T-helper 17 cell (primary cell): ENCODE measurements at places on chromosomes 12 and 14.

- no peak for DNase-seq
Observed at GRCh38 chr12:57489157-57489641, 1.3 kb downstream of the MARS1 start.

GRCh38 chr12:12909228-12909994 is 18.0 kb downstream of the GPRC5A start:
- DNase-seq, result no peak

GRCh38 chr12:4144676-4145075 is 128.9 kb upstream of the CCND2 start:
- no peak for DNase-seq

DNA sequence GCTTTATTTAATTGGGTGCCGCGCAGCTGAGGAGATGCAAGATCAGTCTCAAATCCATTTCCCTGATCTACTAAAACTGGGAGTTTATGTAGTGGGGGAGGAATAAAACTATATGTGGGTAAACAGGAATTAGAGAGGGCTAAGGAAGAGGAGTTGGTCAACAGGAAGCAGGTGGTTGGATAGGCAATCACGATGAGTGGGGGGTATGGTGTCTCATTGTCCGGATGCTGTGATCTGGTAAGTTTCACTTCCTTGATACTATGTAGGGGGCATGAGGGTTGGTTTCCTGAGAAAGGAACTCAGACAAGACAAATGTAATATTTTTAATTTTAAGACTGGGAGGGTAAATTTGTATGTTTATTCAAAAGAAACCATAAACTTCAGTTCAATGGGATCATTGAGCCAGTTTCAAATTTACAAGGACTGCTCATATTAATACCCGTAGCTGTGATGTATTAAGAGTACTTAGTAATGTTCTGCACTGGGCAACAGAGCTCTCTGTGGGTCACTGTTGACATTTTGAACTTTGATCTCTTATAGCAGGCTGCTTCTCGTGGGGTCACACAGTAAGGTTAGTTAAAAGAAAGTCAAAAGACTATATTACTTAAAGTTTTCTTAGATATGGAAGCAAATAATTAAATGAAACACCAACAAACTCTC is 786.2 kb upstream of the FBXO33 start:
- no peak for DNase-seq

DNA sequence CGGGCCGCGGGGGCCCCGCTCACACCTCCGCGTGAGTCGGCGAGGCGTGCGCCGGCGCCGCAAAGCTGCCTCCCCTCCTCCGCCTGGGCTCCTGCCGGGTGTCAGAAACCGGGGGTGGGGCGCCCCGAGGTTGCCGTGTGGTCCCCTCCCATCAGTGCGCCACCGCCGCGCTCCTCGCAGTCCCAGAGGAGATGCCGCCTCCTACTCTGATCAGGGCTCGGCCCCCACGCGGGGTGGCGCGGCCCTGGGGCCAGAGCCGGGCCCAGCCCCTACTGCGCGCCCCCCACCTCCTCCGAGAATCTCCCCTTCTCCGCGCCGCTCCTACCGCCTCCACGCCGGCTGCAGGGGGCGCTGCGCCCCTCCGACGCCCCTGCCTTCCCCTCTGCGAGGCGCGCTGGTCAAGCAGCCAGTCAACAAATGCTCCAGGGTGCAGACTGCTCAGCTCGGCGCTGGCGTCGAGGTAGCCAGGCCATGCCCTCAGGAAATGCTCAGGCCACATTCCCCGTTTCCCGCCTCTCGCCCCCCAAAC is 467 bp upstream of the JAG2 start:
- DNase-seq, result no peak

DNA sequence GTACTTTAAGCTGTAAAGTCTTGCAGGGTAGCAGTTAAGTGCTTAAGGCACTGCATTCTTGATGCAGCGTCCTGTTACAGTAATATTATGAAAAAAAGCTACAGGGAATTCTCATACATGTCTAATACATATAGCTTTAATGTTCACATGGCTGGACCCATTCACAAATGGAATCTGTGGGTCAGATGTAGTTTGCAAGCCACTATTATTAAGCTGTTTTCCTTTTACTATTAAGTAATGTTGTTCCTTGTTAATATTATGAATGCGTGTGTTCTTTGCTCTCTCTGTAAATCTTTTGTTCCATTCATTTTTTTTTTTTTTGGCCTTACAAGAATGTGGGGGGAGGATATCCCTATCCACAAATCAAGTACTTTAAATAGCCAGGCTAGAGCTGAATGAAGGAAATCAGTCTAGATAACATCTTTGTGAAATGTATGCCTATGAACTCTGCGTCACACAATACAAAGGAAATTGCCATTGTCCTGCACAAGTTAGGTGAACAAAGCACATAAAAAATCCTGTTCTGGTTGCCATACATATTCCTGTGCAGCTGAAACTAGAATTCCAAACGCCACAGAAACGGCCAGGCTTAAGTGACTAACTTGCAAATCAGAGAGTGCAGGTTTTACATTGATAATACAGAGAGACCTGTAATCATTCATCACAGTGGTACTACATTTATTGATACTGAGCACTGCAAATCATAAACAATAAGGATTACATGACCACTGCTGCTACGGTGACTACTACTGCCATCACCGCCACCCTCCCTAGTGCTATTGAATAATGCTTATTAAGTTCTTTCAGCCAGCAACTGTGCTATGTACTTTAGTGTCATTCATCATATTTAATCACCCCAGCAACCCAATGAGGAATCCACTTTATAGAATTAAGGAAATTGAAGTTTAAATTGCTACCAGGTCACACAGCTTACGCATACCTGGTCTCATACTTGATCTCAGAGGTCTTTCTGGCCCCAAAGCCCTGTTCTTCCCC is 111.9 kb downstream of the HMGA2 start:
- DNase-seq, result no peak

GRCh38 chr12:22286569-22286968 is 47.9 kb downstream of the ST8SIA1 start:
- no peak for DNase-seq

DNA sequence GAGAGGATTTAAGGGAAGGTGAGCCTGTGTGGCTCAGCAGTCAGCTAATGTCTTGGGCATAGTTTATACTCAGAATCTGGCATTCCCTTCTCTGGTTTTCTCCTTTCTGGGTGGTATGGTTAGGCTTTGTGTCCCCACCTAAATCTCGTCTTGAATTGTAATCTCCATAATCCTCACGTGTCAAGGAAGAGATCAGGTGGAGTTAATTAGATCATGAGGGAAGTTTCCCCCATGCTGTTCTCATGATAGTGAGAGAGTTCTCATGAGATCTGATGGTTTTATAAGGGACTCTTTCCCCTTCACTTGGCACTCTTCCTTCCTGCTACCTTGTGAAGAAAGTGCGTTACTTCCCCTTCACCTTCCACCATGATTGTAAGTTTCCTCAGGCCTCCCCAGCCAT is 169.8 kb upstream of the PELI2 start:
- no peak for DNase-seq

GRCh38 chr14:103058164-103059055 is 1.1 kb upstream of the CDC42BPB start:
- no peak for DNase-seq

GRCh38 chr14:39626589-39627576 is 194.7 kb upstream of the FBXO33 start:
- no peak for DNase-seq

GRCh38 chr12:26874501-26875296 is 41.7 kb upstream of the ITPR2 start:
- DNase-seq, result no peak

GRCh38 chr14:99124482-99125105 is 147.4 kb downstream of the BCL11B start:
- DNase-seq, result no peak

DNA sequence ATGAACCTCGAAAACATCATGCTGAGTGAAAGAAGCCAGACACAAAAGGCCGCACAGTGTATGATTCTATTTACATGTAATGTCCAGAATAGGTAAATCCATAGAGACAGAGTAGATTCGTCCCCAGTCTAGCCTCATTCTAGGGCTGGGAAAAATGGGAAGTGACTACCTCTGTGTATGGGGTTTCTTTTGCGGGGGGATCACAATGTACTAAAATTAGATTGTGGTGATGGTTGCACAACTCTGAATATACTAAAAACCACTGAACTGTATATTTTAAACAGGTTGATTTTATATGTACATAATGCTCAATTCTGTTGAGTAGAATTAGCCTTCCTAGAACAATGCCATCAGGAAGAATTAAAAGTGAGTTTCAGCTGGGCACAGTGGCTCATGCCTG is 6.3 kb upstream of the RILPL2 start:
- no peak for DNase-seq

GRCh38 chr14:53880761-53881160 is 75.9 kb downstream of the BMP4 start:
- DNase-seq, result no peak

GRCh38 chr14:33714527-33715226 is 236.2 kb downstream of the EGLN3 start:
- no peak for DNase-seq

DNA sequence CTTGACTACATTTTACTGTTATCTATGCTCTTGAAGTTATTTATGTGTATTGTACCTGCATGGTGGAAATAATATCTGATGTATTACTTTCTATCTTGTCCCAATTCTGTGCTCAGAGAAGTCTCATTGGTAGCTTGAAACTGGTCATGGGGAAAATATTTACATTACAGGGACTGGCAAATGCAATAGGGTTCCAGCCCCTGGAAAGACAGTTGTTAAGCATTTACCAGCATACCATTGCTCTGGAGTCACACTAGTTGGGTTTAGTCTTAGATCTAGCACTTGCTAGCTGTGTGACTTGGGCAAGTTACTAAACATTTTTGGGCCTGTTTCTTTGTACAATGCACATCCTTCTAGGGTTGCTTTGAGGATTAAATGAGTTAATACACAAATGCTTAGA is 86.3 kb upstream of the NRXN3 start:
- DNase-seq, result no peak

DNA sequence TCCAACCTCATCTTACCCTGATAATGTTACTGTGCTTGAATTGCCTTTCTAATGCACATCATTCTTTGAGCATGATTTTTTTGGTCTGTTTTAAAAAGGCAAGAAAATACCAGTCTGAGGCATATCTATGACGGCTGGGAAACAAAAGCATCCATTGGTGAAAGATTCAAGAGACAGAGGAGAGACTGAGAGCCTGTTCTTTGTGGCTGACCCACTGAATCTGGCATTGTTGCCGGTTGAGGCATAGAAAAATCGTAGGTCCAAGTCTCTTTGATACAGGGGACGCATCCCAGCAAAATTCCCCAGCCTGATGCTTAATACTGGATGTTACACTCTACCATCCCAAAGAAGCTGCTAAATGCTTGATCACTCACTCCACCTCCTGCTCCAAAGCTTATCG is 2.9 kb upstream of the KLHL42 start:
- DNase-seq, result no peak

DNA sequence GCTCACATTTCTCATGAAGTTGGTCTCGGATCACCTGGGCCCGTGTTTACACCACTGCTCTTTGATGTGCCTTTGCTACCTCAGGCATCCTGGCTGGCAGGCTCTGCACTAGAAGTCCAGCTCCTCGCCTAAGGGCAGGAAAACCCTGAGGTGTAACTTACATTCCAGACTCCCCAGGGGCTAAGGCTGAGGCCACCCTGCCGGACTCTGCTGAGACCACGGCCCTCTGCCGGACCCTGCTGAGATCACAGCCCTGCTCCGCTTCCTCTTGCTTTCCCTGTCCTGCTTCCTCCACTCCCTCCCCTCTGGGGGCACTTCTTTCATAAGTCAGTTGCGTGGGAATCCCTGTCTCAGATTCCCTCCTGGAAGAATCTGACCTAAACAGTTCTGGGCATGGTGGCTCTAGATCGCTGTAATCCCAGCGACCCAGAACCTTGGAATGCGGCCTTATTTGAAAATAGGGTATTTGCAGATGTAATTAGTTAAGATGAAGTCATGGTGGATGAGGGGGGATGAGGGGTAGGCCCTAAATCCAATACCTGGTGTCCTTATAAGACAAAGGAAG is 17.2 kb downstream of the RILPL1 start:
- DNase-seq, result no peak

DNA sequence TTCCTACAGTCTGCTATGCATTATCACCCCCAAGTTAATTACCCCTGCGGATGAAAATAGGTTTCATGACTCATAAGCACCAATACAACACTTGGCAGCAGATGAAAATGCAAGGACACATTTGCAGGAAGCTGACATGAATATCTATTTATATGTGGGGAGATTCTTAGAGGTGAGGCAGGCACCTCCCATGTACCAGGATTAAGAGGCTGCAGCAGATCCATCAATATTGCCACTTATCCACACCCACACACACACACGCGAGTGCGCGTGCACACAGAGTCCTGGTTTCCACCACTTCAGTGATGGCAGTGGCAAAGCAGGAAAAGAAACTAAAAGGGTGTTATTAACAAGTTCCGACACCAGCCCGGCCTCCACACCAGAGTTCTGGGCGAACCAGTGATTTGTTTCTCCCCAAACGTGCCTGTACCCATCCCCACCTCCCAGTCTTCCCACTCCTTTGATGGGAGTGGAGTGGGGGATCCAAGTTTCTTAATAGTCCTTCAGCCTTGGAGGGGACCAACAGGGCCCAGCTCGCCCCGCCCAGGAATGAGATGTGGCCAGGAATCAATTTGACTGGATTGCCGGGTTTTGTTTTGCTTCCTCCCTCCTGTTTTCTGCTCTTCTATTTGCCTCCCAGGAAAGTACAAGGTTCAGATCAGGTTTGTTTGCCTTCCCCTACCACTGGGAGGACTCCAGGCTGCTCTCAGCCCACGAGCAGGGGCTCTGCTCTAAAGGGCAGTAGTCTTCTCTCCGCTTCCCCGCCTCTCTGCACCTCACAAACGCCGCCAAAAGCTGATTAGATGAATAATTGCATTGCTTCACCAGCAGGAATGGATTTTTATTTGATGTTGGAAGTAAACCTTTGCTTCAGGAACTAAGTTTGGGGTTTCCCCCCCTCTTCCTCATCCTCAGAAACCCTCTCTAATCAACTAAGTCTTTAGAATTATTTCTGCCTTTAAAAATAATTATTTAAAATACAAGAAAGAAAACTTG is 5.2 kb downstream of the IRF2BPL start:
- DNase-seq, result no peak

- DNase-seq, result no peak
Observed at GRCh38 chr14:32330351-32331111, 1.4 kb downstream of the AKAP6 start.

DNA sequence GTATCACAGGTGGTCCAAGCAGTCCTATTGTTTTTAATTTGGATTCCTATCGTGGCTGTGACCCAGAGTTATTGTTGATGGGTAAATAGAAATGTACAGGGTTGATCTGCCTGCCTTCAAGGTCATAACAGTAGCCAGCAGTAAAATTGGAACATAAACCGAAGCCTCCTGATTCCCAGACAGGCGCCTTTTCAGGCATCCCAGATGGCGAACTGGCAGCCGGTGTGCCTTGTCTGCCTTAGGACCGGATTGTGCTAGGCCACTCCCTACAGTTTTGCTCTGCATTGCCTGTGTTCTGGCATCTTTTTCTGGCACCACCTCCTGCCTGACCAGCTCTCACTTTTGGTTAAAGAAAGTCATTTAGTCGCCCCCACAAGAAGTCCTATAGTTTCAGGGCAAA is 22.2 kb downstream of the TMEM117 start:
- DNase-seq, result no peak

DNA sequence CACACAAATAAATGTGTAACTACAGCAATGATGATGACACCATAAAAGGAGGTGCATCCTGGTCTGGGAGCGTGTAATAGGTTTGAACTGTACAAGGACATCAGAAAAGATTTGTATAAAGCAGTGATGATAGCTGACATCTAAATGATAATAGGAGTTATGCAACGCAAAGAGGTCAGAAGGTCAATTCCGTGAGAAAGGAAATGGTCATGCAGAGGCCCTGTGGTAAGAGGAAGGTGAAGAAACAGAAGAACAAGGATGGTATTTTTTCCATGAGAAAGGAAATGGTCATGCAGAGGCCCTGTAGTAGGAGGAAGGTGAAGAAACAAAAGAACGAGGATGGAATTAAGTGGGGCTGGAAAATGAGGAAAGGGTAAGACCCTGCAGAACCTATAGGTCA is 106.7 kb upstream of the TMPO start:
- no peak for DNase-seq
